Fibroblast of upper back skin (primary cell): ENCODE measurements at places on chromosomes 13 and 19.

DNA sequence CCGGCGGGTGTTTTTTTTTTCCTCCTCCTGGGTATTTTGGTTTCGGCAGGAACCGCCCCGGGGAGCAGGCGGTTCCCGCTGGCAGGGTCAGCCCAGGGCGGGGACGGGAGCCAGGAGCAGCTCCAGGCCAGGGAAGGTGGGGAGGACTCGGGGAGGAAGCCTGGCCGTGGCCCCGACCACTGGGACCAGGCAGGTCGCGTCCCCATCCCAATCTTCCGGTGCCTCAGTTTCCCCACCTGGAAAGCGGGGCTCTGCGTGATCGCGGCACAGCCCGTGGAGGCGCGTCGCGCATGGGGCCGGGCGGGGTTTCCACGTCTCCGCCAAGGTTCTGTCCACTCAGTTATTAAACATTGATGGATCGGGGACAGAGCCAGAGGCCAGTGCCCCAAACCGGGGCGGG lies 34.8 kb downstream of the IL12RB1 start:
- DNase-seq: no peak

GRCh38 chr13:85896516-85897450 lies 97.6 kb upstream of the SLITRK6 start:
- DNase-seq: no peak

GRCh38 chr13:68748038-68748437 lies 1359.6 kb upstream of the ATXN8OS start:
- no peak for DNase-seq

- DNase-seq: no peak
Measured at GRCh38 chr13:46578590-46578975, 25.6 kb downstream of the LRCH1 start.

GRCh38 chr13:99465454-99465853 lies 35.8 kb upstream of the TM9SF2 start:
- DNase-seq: no peak

- DNase-seq: no peak
Measured at GRCh38 chr19:31168106-31168625, 181.1 kb downstream of the TSHZ3 start.

- no peak for DNase-seq
Measured at GRCh38 chr13:73850104-73850873, 283.9 kb downstream of the KLF12 start.

DNA sequence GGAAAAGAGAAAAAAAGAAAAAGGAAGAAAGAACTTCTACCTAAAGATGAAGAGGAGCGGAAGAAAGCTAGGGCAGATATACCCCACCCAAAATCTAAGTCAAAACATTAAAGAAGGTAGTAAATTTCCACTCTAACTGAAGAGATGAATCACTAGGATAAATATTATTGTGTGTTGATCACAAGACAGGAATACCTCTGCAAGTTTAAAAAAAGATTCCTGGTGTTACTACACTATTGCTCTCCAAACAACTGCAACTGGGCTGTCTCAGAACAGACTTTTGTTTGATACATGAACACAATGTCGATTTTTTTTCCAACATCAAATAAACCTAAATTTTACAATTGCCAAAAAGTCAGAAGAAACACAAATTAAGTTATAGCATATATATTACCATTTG lies 6.8 kb downstream of the HSPH1 start:
- DNase-seq: no peak

DNA sequence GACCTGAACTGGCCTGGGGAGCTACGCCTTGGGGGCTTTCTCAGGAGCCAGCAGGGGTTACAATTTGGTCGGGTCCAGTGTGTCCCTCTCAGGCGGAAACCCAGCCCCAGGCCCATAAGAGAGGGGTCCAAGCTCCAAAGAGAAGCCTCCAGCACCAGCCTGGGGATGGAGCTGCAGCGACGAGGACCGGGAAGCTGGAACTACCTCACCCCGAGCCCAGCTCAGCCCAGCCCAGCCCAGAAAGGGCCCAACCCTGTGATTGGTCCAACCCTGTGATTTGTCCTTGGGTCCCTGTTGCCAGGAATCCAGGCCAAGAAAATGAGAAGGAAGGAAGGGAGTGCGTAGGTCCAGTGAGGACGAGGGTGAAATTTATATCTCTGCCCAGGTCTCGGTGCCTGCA lies 24.1 kb downstream of the CLEC4M start:
- no peak for DNase-seq

GRCh38 chr13:39273953-39274738 lies 235.9 kb downstream of the NHLRC3 start:
- peak; percentile 8 for DNase-seq
